Activated naive CD8-positive, alpha-beta T cell treated with anti-CD3 and anti-CD28 coated beads, Interleukin-2, amount 50 U/mL, for 16 hours (primary cell): ENCODE measurements at places on chromosomes 7 and 10.
A peak's percentile ranks its signal among the peaks of the same experiment; 100 is the strongest.

DNA sequence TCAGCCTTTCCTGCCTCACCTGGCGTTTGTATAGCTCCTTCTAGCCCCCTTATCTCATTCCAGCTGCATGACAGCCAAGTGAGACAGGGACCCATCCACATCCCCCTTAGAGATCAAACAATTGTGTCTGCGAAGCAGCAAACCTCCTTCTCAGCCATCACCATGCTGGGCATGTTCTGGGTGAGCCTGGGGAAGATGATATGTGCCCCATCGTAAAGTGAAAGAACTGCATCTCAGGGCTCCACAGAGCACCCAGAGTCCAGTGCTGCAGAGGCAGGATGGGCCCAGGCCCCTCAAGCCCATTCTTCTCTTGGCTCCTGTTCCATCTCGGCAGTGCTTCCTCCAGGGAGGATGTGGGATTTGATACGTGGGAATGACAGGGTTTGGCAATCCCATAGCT lies 43.2 kb downstream of the FIGNL1 start:
- no peak for DNase-seq

GRCh38 chr10:84768132-84768531 lies 439.7 kb downstream of the CCSER2 start:
- DNase-seq, result no peak

DNA sequence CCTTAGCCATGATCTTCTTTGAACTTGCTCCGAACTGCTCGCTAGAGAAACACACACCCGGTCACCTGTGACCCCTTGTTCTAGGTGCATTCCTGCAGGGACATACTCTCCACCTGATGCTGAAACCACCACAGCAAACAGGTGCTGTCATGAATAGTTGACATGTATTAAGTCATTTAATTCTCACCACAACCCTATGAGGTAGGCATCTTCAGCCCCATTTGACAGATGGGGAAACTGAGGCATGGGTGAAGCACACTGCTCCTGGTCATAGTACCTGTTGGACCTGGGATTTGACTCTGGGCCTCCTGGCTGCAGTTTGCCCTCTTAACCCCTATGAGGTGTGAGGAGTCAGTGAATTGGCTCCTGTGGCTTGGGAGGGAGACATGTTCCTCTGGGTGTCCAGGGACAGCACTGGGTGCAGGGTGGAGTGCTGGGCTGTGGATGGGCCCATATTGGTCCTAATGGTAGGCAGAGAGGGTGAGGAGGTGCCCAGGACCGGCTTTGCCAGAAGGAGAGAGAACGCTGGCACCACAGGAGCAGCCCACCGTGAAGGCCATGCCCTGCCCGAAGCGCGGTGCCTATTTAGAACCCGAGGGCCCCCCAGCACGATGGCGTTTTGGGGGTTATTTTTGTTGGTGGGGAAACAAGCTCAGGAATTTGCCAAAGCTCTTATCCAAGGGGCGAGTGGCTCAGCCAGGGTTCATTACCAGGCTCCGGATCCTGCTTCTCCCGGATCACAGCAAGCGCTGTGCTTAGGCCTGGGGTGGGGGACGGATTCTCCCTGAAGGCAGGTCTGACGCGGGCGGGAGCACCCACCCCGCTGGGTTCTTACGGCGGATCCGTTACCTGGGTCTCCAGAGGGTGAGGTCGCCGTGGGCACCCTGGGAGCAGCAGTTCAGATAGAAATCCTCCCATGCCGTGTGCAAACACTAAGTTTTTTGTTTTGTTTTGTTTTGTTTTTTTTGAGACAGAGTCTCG lies 52.3 kb downstream of the GLRX3 start:
- DNase-seq, result no peak

DNA sequence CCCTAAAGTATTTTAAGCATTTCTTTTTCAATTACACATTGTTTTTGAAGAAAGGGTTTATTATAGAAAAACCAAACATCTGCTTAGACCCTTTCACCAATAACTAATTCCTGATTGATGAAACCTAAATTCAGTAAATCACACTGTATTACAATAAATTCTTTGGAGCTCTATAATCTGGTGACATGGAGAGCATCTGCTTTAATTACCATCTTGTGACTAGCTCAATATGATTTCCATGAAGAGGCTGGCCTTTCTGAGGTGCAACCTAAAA lies 9.7 kb downstream of the HYCC1 start:
- no peak for DNase-seq

DNA sequence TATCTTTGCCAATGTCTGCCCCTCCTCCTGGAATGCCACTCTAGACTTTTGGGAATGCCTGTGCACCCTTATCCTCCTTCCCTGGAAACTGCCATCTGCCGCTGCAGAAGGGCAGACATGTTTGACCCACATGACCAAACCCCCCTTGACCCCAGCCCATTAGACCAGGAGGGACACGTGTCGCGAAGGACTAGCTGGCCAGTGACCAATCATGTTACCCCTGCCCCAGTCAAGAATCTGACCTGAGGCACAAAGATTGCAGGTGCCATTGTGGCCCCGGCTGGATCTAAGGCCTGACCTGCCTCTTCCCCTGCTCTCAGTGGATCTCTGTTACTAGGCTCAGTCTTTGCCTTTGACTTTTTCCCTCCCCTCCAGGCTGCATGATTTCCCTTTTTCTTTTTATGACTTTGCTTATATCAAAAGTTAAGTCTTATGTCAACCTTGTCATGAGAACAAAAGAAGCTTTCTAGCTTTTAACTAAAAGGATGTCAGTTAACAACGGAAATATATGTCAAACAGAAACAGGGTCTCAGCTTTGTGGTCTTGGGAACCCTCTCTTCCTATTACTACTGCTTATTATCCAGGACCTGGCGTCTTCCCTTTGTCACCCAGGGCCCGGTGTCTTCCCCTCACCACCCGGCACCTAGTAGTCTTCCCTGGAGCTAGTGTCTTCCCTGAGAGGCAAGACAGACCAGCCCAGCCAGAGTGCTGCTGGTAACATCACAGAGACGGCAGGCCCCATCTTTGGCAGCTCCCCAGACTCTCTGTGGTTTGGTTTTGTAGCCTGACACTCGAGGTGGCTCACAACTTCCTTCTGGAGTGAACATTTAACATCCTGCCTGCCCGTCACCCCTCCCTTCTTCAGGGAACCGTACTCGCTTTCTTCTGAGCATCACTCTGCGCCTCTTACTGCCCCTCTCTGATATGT lies 24.4 kb upstream of the PPIF start:
- peak; percentile 49 for DNase-seq

GRCh38 chr10:36748128-36748871 lies 377.1 kb upstream of the ANKRD30A start:
- no peak for DNase-seq

GRCh38 chr10:4240608-4241197 lies 455.7 kb upstream of the KLF6 start:
- DNase-seq, result no peak

- no peak for DNase-seq
These were observed 12.1 kb downstream of the OPN1SW start for GRCh38 chr7:128763541-128763940.

GRCh38 chr7:3277604-3278572 lies 23.2 kb upstream of the SDK1 start:
- DNase-seq, result no peak

DNA sequence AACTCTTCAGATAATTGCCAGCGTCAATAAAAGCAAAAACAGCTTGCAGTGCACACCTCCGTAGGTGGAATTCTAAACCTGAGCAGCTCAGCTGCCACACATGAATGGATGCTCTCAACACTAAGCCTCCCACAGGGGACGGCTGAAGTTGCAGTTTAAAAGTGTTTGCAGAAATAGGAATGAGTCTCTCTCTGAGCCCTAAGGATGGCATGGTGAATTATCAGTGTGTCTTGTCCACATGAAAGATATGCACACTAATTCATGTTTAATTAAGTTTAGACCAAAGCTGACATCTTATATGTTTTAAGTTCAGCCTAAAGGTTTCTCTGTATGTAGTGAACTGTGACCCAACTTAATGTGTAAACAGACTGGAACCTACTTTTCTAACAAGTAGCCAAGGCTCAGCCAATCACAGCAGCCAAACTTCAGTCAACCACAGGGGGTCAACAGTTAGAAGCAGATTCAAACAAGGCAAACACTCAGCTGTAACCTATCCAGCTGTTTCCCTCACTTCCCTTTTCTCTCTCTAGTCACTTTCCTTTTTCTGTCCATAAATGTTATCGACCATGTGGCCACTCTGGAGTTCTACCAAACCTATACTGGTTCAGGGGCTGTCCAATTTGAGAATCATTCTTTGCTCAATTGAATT lies 38.1 kb downstream of the CTTNBP2 start:
- DNase-seq, result no peak

DNA sequence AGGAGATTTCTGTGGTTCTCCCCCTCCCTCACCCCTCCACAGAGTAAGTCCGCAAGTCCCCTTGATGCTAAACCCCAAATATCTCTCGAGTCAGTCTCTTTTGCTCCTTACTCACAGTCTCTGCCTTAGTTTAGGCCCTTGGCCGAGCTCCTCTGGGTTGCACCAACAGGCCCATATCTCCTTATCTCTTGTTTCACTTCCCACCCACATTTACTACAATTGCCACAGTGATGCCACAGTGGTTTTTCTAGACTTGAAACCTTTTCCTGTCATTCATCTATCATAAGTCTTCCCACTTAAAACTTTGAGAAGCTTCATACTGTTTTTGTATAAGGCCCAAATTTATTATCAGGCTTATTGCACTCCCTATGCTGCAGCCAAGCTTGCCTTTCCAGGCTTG lies 23.4 kb upstream of the NME8 start:
- no peak for DNase-seq

DNA sequence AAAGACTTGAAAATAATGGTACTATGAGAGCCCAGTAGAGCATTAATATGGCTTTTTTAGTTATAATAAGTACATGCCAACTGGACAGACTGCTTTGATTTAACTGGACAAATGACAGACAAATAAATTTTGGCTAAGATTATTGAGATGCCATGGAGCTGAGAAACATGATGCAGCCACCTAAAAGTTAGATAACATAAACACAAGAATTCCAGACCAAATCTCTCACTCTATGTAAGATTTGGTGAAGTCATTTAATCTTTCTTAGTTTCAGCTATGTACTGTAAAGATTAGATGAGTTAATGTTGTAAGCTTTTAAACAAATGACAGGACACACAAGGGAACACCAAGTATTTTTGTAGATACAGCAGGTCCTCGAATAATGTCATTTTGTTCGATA lies 118.2 kb downstream of the CACNA2D1 start:
- DNase-seq, result no peak

- DNase-seq, result no peak
These were observed 142.0 kb downstream of the CDH23 start for GRCh38 chr10:71538608-71539260.

- DNase-seq, result no peak
These were observed 65.5 kb downstream of the TNS3 start for GRCh38 chr7:47516386-47516785.

DNA sequence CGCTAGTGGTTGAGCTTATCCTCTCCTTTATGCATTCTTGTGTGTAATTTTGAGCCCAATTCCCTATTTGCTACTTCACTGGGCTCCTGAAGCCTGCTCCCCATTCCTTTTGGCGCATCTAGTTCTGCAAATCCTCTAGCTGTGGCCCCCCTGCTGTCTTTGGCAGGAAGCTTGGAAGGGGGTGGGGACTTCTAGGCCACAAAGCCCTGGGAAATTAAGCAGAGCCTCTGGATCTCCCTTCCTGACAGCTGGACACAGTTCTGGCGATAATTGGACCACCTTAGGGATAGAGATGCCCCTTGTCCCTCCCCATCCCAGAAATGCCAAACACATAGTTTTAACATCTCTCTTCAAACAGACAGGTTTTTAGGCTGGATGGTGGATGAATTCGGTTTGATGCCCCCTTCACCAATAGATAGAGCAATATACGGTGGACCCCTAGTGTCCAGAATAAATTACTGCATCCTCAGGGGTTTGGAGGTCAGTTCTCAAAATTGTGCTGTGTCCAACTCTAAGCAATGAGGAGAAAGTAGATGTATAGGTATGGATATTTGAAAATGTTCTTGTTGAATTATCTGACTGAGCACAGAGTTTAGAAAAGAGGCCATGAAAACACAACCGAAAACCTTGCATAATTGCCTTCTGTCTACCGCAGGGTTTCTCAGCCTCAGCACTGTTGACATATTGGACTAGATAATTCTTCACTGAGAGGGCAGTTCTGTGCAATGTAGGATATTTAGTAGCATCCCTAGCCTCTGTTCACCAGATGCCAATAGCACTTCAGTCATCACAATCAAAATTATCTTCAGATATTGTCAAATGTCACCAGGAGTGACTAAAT lies 75.5 kb downstream of the PAPSS2 start:
- DNase-seq, result no peak
